Esophagus squamous epithelium (tissue), 5 donors: ENCODE measurements at places on chromosomes 11 and 22.

DNA sequence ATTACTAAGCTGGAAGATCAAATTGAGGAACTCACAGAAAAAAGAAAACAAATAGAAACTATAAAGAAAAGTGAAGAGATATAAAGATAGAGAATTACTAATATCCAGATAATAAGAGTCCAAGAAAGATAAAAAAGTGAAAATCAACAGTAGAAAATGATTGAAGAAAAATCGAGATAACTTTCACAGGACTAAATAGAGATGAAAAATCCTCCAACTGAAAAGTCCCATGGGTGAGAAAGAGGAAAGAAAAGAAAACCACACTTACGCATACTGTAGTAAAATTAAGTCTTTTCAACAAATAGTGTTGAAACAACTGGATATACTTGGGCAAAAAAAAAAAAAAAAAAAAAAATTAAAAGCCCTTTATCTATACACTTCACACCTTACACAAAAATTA, 60.0 kb downstream of the ENTHD1 start:
- DNase-seq: no peak

GRCh38 chr11:47842749-47843148, 5.4 kb downstream of the NUP160 start:
- DNase-seq: no peak

DNA sequence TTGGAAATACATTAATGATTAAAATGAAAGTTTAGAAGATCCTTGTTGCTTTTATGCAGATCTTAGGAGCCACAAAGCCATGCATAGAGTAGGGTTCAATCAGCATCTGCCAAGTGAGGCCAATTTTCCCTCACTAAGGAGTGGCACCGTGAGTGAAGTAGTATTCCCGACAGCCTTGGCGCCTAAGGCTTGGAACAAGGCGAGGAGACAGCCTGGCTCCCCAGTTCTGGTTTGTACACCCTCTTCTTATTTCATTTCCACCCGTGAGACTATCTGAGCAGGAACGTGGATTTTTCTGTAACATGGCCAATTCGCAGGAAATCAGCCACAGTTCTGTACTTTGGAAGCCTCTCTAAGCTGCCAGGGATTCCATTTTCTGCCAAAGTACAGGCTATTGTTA, 22.6 kb downstream of the FADS2 start:
- DNase-seq: no peak

GRCh38 chr11:111935317-111936039, 1.7 kb upstream of the DIXDC1 start:
- no peak for DNase-seq

DNA sequence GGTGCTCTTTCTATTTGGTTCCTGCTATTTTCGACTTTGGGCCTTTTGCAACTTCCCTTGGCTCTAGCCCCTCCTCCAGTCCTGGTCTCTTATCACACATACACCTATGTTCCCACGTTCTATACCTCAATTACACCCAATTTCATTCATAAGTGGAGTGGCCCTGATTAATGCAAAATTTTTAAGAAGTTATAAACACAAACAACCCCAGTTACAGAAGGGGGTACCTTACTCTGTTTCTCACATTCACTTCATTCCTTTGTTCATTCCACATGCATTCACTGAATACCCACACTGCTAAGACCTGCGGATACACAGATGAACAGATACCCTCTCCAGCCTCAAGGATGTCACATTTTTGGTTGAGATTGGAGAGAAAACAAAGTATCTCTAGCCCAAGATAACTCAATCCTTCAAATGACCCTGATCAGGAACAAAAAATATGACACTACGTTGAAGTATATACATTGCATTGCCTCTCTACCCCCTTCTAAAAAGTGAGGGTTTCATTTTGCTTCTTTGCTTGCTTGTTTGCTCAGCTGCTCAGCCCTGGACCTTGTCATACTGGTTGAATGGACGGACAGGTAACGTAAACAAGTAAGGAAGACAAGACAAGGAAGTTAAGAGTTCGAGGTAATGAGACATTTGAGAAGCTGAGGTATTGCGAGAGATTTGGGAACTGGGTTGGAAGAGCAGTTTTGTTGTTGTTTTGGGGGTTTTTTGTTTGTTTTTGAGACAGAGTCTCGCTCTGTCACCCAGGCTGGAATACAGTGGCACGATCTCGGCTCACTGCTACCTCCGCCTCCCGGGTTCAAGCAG, 3.6 kb upstream of the VPS37C start:
- DNase-seq: no peak

- DNase-seq: no peak
Observed at GRCh38 chr11:74474316-74474715, 7.0 kb upstream of the KCNE3 start.

- DNase-seq: no peak
Observed at GRCh38 chr11:78533399-78533798, 41.3 kb downstream of the NARS2 start.

DNA sequence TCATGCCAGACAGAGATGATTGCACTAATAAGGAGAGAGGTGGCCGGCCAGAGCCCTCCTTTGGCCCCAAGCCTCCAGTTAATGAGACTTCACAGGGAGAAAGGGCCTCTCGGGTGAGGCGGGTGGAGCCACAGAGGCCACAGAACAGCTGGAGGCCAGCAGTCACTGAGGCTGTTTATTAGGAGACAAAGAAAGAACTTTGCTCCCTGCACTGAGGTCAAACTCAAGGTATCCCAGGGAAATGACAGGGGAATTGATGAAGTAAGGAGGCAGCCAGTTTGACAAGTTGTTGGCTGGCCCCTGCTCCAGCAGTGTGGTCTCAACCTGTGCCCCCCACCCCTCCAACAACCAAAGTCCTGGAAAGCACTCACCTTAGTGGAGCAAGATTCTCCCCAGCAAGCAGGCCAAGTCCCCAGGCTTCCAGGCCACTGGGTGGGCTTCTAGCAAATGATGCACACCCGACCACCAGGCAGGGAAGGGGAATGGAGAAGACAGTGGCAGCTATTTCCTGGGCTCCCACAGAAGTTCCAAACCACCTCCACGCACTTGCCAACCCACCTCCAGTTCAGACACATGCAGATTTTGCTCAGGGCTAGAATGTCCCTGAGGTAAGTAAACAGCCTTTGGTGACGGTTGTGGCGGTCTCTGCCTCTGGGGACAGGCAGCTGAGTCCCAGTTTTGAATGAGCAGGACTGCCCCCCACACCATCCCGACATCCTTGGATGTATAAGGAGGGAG, 53.2 kb downstream of the RPUSD4 start:
- no peak for DNase-seq

GRCh38 chr11:3989921-3990290, 104.7 kb upstream of the RRM1 start:
- DNase-seq: no peak

GRCh38 chr11:100232006-100232405, 455.1 kb upstream of the ARHGAP42 start:
- DNase-seq: no peak

- peak; percentile 2 for DNase-seq
Observed at GRCh38 chr11:130314184-130314749, 450 bp downstream of the ZBTB44 start.

GRCh38 chr11:34242037-34242625, 115.7 kb downstream of the ABTB2 start:
- no peak for DNase-seq

DNA sequence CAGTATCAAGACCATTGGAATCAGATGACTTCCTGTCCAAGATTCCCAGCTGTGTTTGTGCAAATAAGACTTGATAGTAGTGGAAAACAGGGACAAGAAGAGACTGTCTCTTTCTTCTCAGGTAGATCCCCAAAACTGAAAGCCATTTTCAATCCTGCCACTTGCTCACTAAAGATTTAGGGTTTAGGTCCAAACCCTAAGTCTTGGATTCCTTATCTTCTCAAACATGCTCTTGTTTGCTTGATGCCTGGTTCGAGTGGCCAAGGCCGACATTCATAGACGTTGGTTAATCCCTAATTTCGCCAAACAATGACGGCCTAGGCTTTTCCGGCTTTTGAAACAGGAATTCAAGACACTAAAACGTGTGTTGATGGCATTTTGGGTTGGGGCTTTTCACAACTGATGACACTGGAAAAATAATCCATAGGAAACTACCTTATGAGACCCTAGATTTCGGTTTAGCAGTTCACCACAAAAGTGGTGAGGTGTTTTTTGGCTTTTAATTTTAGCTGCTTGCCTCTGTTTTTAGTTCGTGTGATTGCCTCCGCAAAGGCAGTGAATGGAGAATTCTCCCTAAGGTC, 1.0 kb upstream of the GTPBP1 start:
- no peak for DNase-seq

- DNase-seq: no peak
Observed at GRCh38 chr11:44349328-44349727, 39.4 kb upstream of the ALX4 start.
